ENCODE measurements at places on chromosomes 6 and 20.

DNA sequence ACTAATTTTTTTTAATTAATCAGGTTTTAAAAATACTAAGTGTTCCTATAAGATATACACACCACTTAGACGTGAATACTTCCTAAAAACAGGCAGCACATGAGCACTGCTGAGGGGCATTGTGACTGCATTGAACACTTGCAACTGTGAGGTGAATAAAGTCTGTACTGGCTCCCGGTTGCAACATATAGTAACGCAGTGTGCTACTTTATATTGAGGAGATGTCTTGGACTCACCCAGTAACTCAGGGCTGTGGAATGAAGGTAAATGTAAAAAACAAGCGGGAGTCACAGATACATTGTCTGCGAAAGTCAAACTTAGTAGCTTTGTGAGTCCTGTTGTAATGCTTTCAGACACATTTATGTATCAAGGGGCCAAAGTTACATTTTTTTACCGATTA is 17.0 kb upstream of the HLA-A start:
- DNase-seq = no peak

DNA sequence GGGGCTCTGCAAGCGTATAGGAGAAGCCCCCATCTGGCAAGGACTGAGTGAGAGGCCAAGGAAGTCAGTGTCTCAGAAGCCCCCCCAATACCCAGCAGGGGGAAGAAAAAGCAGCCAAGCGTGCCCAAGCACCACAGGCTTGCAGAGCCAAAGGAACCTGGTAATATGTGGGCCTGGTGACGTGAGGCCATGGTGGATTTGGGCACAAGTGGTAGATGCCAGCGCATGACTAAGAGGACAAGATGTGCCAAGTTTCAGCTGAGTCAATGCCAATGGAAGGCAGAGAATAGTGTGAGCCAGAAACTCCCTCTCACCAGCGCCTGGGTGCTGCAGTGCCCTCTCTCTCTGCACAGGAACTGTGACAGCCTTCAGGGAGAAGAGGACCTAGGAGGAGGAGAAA is 110.0 kb downstream of the QRSL1 start:
- no peak for DNase-seq

- DNase-seq = no peak
Observed at GRCh38 chr6:116902634-116903033, 25.6 kb downstream of the RFX6 start.

- DNase-seq = no peak
Observed at GRCh38 chr20:21515300-21516179, 1.7 kb upstream of the NKX2-2 start.
